ENCODE measurements at places on chromosomes 1 and 21.

DNA sequence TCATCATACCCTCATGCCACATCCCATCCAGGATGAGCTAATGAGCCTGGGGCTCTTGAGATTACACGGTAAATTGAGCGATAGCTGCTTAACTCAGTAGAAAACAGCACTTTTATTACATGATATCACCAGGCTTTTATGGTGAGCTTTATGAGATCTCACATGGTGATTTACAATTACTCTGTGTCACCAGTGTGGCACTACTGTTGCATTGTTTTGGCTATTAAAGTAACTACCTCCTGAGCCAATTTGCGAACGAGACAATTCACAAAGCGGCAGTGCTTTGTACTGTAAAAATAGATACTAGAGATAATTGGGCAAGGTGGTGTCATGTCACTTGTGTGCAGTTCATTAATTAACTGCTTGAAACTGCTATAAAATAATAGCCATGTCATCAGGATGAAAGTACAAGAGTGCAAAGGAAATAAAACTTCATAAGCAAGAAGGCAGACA lies 767.7 kb upstream of the ADGRL2 start:
- DNase-seq, result no peak

DNA sequence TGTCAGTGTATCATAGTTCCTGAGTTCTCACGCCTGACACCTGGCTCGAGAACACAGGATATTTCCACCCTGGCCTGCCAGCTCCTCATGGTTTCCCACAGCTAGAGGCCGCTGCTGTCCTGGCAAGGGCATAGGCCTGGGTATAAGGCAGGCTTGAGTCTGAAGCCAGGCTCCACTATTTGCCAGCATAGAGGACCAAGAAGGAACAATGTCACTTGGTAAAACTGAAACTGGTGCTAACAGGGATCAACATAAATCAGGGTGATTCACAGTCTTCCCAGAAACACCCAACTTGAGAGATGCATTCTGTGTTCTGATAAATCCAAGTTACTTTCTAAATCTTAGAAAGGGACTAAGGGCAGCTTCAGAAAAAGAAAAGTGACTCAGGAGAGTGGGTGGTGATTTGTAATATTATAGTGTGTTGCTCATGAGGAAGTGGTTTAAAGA lies 6.9 kb upstream of the S100A2 start:
- DNase-seq, result peak; percentile 80

DNA sequence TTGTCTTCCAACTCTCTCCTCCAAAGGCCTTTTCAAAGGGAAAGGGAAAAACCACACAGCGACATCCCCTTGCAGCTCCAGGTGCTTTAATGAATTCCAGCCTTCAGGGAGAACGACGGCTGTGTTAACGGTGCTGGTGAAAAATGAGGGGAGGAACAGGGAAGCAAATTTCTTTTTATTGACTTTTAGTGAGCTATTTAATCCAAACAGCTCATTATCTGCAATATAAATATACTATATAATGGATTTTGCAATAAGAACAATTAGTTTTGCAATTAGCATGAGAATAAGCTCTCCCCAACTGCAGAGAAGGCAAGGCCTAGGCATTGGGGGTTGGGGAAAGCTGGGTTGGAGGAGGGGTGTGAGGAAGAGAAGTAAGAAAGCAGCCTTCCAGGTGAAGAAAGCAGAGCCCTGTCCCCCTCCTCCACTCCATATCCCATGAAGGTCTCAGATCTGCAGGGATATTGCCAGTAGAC lies 159.0 kb upstream of the ZC3H12A start:
- no peak for DNase-seq

DNA sequence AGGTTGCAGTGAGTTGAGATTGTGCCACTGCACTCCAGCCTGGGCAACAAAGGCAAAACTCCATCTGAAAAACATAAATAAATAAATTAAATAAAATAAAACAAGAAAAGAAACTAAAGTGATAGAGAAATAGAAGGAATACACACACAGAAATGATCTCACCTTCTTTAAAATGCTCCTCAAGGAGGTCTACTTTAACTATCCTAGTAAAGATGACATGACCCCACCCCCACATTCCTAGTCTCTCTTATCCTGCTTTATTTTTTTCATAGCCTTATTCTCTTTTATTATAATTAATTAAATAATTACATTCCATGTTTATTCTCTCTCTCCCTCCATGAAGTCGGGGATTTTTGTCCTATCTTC lies 18.0 kb upstream of the CR1L start:
- DNase-seq, result no peak

DNA sequence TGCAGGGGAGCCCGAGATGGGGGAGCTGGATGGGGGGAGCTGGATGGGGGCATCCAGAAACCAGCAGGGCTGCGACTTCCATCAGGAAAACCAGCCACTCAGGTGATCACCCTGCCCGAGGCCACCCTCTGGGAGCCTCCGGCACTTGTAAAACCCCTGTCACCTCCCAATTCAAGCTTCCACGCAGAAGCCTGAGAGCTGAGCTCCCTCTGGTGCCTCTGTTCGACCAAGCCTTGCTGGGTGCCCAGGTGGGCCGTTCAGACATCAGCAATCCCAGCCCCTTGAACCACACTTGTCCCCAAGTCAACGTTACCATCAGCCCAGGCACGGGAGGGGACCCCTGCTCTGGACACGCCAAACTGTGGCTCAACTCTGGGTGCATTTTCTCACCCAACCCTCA lies 59.6 kb downstream of the MEGF6 start:
- no peak for DNase-seq
